Stimulated activated CD4-positive, alpha-beta T cell treated with anti-CD3 and anti-CD28 coated beads, Interleukin-1b, Interleukin-23, amount 100 ng/mL, for 1 hour (primary cell): ENCODE measurements at places on chromosomes 6 and 20.

GRCh38 chr20:49631856-49632418, 64.0 kb upstream of the PTGIS start:
- DNase-seq: no peak

DNA sequence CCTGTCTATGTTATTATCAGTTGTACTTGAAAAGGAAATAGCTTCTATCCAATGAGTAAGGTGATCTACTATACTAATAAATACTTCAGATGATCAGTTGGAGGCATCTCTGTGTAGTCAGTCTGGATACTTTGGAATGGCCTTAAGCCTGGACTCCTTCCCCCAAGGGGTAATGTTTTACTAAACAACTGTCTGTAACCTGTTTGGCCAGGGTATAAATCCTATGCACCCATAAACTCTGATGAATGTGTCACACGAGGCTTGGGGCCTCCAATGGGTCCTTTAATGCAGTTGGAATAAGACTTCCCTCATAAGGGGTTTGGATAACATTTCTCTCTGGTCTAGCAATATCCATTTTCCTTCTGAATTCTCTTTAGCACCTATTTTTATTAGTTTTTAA, 19.5 kb upstream of the SLC52A3 start:
- no peak for DNase-seq

DNA sequence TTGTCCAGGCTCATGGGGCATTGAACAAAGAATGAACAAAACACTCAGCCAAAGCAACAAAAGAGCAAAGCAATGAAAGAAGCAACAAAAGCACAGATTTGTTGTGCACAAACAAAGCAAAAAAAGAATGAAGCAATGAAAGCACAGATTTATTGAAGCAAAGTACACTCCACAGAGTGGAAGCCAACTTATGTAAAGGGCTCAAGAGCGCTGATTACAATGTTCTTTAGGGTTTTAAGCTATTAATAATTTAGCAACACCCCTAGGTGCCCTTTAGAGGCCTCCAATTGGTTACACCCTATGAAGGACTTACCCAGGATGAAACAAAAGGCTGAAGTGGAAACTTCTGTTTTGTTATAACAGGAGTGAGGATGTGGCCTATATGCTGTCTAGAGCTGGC, 179.2 kb upstream of the PROKR2 start:
- DNase-seq: no peak

DNA sequence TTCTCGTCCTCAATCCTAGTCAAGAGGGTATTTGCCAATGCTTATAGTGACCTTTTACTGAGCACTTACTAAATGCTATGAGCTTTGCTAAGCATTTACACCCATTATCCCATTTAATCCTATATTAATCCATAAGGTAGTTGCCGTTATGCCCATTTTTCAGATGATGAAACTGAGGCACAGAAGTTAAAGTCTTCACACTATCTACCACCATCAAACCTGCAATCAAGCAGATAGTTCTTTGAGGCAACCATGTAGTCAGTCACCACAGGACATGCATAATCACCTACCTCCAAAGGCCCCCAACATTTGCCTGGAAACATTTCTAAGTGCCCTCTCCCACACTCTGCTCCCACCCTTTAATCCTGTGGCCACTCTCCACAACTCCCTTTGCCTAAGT, 149.6 kb downstream of the LY86 start:
- DNase-seq: no peak

- DNase-seq: no peak
Observed at GRCh38 chr6:81376745-81377144, 375.7 kb downstream of the TENT5A start.

GRCh38 chr6:110217266-110217665, 37.0 kb downstream of the CDC40 start:
- DNase-seq: no peak

DNA sequence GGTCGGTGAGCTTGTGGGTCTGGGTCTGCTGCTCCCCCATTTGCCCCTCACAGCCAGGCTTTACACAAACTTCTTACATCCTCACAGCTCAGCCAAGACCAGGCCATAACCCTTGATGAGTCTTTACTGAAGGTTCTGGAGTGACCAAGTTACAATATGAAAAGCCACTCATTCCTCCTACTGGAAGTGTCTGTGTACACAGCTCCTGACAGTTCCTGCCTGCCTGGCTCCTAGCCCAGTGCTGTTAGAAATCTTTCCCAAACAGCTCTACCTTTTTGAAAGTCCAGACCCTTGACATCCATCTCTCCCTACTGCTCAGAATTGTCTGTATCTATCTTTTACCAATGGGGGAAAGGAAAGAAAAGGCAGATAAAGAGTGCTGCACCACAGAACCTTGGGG, 106.9 kb downstream of the PAX1 start:
- no peak for DNase-seq

- no peak for DNase-seq
Observed at GRCh38 chr6:2222275-2222842, 23.0 kb downstream of the GMDS start.

DNA sequence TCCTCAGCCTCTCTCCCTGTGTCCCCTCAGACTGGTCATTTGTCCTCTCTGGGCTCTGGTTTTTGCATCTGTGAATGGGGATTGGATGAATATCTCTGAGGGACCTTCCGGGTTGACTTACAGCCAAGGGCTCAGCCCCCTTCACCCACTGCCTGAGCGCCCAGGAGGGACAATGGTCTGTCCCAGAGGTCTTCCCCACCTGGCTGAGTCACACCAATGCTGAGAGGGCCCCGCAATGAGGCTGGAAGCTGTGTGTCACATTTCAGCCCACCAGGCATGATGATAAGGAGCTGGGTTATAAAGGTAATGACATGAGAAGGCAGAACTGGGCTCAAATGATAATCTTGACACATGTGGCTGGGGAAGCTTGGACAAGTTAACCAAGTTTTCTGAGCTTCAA, 70.5 kb downstream of the TOX2 start:
- DNase-seq: no peak

- DNase-seq: no peak
Observed at GRCh38 chr20:6635034-6635736, 132.3 kb upstream of the BMP2 start.

- no peak for DNase-seq
Observed at GRCh38 chr6:101396548-101397173, 3.2 kb downstream of the GRIK2 start.

- DNase-seq: no peak
Observed at GRCh38 chr6:117418320-117418719, 7.4 kb downstream of the ROS1 start.

GRCh38 chr6:92196325-92196724, 1223.0 kb downstream of the EPHA7 start:
- DNase-seq: no peak

GRCh38 chr20:8368670-8369069, 236.6 kb downstream of the PLCB1 start:
- DNase-seq: no peak

- DNase-seq: no peak
Observed at GRCh38 chr6:37376078-37376743, 22.4 kb downstream of the RNF8 start.

- DNase-seq: no peak
Observed at GRCh38 chr6:165390475-165390874, 81.1 kb upstream of the C6orf118 start.

- DNase-seq: no peak
Observed at GRCh38 chr20:64057628-64058498, 5.1 kb upstream of the TCEA2 start.

GRCh38 chr6:155955038-155955437, 499.4 kb upstream of the NOX3 start:
- DNase-seq: no peak

DNA sequence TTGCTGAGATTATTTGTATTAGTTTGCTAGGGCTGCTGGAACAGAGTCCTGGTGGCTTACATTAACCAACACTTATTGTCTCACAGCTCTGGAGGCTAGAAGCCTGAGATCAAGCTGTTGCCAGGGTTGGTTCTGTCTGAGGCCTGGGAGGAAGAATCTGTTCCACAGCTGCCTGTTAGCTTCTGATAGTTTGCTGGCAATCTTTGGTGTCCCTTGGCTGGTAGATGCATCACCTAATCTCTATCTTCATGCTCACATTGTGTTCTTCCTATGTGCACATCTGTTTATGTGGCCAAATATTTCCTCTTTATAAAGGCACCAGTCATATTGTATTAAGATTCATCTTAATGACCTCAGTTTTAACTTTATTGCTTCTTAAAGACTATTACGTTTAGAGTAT, 19.5 kb downstream of the SF3B5 start:
- DNase-seq: no peak

DNA sequence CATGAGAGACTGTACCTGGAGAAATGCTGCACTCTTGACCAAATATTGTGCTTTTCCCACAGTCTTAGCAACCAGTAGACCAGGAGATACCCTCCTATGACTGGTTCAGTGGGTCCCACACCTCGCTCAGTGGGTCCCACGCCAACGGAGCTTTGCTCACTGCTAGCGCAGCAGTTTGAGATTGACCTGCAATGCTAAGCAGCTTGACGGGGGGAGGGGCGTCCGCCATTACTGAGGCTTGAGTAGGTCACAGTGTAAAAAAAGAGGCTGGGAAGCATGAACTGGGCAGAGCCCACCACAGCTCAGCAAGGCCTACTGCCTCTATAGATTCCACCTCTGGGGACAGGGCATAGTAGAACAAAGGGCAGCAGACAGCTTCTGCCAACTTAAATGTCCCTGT, 49.0 kb upstream of the HIVEP2 start:
- no peak for DNase-seq

GRCh38 chr6:170024940-170025339, 265.9 kb downstream of the DLL1 start:
- no peak for DNase-seq

DNA sequence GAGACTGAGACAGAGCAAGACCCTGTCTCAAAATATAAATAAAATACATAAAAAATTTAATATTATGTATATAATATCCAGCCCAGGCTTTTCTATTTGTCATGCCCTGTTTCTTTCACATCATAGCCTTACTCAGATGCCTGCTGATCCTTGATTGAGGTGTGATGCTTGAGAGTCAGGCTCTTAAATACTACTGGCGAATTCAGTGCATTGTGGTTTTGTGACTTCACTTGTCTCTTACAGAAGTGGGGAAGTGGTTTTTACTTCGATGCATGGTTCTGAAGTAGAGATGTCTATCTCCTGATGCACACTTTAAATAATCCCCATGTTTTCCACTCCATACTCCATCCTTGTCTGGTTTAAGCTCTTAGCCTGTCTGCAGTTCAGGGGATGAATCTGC, 29.1 kb downstream of the ASXL1 start:
- no peak for DNase-seq

DNA sequence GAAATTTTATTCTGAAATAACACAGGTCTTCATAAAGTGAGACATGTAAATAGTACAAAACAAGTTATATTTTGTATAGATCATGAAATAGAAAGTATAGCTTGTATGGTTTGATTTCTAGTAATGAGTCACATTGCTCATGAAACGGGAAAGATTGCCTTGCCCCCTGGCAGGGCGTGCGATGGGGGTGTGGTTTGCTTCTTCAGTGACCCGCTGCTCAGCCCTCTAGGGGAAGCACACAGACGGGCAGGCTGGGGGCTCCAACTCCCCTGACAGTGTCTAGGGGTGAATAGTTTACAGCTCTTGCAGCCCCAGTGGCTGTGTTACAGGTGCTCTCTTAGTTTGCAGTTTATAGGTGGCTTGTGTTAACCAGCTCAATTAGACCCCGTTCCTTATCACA, 170.5 kb upstream of the RGS17 start:
- no peak for DNase-seq

DNA sequence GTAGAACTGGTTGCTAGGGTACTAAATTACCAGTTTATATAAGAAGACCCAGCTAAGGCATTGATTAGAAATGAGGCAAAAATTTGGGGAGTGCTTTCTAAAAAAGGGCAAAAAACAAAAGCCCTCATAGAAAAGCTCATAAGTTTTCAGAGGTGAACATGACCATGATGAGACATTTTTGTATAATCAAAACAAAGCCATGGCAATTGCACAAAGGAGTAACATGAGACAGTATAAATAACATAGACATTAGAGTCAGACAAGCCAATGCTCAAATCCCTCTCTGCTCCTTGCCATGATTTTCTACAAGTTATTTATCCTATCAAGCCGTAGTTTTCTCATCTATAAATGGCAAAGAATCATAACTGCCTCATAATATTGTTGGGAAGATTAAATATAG, 112.2 kb upstream of the ADTRP start:
- no peak for DNase-seq

DNA sequence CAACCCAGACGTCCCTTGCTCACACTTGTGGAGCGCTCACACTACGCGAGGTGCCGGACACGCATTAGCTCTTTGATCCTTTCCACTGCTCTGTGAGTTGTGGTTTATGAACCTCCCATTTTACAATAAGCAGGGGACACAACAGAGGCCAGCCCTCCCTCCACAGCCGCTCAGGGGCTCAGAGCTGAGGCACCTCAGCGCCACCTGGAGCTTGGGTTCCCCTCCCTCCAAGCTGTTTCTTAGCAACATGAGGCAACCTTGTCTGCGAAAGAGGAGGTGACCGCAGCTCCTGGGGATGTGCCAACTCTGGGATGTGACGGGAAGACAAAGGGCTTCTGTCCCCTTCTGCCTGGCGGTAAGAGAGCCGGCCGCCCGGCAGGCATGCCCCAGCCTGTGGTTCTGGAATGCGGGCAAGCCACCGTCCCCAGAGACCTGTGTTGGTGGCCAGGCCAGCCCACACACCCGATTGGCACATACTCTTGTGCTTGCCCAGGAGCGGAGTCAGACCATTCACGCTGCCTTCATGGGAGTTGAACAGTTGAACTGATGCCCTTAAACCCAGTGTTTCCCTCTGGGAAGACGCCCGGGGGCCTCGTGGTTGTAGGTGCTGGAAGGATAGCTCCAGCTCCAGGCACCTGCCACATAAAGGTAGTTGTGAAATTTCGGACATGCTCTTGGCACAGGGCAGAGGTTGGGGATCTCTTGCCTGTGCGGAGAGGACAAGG, 44.5 kb downstream of the RBM38 start:
- DNase-seq: no peak

DNA sequence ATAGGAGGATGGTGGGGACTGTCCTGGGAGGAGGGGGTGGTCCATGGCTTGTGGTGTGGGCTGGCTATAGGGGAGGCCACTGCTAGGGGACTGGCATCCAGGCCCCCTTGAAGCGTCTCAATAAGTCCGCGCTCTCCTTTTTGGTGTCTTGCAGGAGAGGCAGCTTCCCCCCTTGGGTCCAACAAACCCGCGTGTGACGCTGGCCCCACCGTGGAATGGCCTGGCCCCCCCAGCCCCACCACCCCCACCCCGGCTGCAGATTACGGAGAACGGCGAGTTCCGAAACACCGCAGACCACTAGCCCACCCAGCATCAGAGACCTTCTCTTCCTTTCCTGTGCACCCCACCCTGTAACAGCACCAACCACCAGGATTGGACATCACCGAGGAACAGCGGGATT, 2.8 kb upstream of the ZBTB9 start:
- no peak for DNase-seq
